ENCODE measurements at places on chromosomes 3 and 15.

GRCh38 chr3:190883973-190884832 lies 21.7 kb upstream of the GMNC start:
- DNase-seq, result no peak

DNA sequence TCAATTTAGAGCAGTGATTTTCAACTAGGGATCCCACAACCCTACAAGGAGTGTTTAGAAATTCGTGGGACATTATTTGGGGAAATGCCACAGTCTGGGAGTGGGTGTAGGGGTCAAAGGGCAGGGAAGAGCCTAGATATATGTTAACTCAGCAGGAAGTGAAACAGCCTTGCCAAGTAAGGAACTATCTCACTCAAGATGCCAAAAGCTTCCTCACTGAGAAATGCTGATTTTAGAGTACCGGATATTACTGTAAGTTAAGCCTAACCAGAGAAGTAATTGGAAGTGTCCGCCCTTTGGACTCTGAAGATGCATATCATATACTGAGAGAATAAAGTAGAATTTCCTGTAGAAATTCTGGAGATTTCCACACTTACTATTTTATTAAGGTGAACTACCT lies 158.6 kb downstream of the BBX start:
- no peak for DNase-seq

- no peak for DNase-seq
These were observed 30.5 kb upstream of the SPATA12 start for GRCh38 chr3:57029924-57030323.

DNA sequence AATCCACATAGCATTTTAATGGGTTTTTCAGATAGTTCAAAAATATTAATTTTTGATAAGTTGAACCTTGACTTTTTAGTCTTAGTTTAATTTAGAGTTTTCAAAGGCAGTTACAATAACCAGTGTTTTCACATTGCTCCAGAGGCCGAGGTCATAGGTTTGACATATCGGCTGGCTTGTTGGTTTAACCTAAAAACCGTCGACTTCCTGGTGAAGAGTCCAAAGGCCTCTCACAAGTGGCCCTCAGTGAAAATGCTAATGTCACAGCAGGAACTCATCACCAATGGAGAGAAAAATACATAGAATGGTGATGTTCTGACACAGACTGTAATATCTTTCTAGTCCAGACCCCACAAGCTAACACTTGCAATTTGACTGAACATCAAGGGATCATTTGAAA lies 642.3 kb downstream of the PLOD2 start:
- DNase-seq, result no peak

DNA sequence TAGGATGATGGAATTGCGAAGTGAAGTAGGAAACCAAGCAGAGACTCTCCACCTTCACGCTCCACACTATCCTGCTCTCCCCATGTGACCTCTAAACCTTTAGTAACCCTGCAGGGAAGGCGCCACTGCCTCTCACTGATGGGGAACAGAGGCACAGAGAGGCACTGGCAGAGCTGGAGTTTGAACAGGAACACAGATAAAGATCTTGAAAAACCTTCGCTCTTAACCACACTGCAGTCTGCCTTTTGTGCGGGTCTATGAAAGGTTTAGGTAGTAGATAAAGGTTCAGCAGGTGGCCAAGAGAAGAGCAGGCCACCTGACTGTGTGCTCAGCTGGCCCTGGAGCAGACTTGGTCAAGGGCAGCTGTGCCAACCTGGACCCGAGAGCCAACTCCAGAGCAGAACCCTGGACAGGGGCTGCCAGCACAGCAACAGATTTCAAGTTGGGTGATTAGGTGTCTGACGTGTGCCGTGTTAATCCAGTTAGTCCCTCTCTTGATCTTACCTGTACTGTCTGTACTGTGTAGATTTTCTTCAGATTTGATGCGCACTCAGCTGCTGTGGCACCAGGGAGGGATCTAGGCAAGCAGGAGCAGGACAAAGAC lies 15.2 kb downstream of the EIF4E3 start:
- no peak for DNase-seq

DNA sequence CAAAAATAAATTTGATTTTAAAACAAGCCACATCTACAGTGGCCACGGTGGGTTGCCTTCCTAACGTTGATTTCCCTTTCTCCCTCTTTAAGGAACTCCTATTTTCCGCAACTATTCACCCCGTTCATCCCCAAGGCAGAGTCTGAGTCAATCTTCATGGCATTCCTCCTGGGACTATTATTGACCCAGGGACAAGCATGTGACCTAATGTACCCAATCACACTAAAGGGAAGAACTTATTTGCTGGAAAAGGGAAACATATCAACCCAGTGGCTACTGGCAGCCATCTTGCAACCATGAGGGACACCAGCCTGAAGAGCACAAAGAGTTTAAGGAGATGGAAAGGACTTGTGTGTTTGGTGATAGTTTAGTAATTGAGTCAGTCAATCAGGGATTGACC lies 55.4 kb upstream of the ARHGEF3 start:
- no peak for DNase-seq
